ENCODE measurements at places on chromosomes 3 and 15. TPM values are rescaled to one million over a fixed set of nuclear protein-coding genes. Genes with fewer than 3 reads are reported as not detected.

The CEP152 gene
- 10.3 TPM for total RNA-seq

The VWA5B2 gene
- total RNA-seq, result not detected

- peak; percentile 75 for DNase-seq
Observed at GRCh38 chr3:141302364-141303141, 65.8 kb upstream of the ZBTB38 start.

GRCh38 chr15:90008607-90009006 is 7.5 kb downstream of the ZNF710 start:
- no peak for DNase-seq

The ASB7 gene
- 15.8 TPM for total RNA-seq

- DNase-seq, result no peak
Observed at GRCh38 chr3:47251689-47252088, 30.9 kb downstream of the KIF9 start.

DNA sequence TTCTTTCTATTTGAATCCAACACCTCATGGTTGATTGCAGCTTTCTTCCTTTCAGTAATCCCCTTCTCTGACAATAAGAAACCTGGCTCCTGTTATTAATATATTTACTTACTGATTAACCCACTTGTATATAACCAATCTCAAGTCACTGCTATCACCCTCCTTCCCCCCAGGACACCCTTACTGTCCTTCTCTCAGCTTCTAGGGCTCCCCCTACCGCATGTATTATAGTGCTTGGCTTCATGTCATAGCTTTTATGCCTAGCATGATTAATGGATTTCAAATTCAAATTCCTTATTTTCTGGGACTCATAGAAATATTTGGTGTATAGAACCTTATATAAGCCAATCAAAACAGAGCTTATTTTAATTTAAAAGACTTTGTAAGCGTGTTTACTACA is 75.7 kb upstream of the BNIP2 start:
- DNase-seq, result no peak
